ENCODE measurements at places on chromosomes 16 and 17.

DNA sequence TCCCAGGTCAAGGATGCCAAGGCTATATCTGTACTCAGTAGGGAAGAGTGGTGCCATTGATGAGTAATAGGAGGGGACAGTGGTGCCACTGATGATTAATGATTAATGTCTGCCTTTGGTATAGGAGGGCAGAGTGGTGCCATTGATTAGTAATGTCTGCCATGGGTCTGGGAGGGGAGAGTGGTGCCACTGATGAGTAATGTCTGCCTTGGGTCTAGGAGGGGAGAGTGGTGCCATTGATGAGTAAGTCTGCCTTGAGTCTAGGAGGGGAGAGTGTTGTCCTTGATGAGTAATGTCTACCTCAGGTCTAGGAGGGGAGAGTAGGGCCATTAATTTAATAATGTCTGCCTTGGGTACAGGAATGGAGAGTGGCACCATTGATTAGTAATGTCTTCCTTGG, 507.8 kb upstream of the EEF2KMT start:
- no peak for DNase-seq

GRCh38 chr16:50643192-50643591, 37.9 kb downstream of the SNX20 start:
- DNase-seq, result no peak

DNA sequence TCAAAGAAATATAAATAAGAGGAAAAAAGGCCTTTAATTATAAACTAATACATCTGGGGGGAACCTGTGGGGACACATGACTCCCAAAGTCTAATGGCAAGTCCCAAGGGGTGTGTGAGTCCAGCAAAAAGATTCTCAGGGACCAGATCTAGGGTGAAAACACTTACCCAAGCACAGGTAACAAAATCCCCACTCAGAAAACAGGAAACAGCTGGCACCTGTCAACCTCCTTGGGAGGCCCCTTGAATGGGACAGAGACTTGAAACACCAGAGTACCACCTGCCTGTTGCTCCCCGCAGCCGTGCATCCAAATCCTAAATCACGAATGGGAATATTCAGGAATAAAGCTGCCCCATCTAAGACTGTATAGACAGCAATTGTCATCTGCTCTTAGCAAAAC, 461.2 kb upstream of the CDH5 start:
- no peak for DNase-seq

DNA sequence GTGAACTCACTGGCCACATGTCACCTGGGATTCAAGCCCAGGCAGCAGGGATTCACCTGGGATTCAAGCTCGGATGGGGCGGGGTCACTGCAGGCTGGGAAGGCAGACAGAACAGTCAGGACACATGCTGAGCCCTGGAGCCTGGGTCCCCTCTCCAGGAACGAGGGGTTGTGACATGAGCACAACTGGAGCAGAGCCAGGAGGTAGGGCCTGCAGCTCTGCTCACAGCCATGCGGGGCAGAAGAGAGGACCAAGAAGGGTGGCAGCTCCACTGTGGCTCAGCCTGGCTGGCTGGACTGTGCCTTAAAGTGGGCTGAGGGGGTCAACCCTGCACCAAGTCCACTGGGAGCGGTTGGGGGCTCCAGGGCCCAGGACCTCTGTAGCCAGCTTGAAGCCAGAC, 150.1 kb downstream of the RAB11FIP4 start:
- no peak for DNase-seq

GRCh38 chr16:17233318-17234002, 237.3 kb downstream of the XYLT1 start:
- DNase-seq, result no peak

GRCh38 chr17:4516735-4517134, 18.1 kb downstream of the SPNS2 start:
- DNase-seq, result no peak

- no peak for DNase-seq
Observed at GRCh38 chr16:66127459-66128370, 238.8 kb upstream of the CDH5 start.

DNA sequence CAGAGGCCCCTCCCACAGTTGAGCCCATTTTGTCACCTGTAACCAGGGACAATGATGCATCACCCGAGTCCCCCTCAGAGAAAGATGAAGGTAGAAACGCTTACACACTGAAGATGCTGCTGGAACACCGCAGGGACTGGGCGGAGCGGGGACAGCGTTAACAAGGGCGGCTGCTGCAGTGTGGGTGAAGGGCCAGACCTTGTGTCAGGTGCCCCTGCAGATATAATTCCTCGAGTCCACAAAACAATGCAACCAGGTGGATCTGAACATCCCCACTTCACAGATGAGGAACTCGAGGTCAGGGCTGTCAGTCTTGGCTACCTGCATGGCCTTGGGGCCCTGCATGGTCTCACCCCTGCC, 6.3 kb upstream of the MAPK7 start:
- no peak for DNase-seq

Measured in stimulated activated CD4-positive, alpha-beta T cell treated with anti-CD3 and anti-CD28 coated beads, Interleukin-2, amount 100 ng/mL, for 24 hours (primary cell).